HFFc6 (cell line): ENCODE measurements at places on chromosomes 5 and 9. TPM values are rescaled to one million over a fixed set of nuclear protein-coding genes. Genes with fewer than 3 reads are reported as not detected.

DROSHA gene
- 66.4 and 76.4 TPM in 2 replicates for total RNA-seq

AK8 gene
- 0.07 to 0.22 TPM in 2 of 3 replicates, not detected in the other for total RNA-seq

PTGER4 gene
- 1.6 to 3.8 TPM (median 2.1 TPM) in 3 replicates for total RNA-seq

DNA sequence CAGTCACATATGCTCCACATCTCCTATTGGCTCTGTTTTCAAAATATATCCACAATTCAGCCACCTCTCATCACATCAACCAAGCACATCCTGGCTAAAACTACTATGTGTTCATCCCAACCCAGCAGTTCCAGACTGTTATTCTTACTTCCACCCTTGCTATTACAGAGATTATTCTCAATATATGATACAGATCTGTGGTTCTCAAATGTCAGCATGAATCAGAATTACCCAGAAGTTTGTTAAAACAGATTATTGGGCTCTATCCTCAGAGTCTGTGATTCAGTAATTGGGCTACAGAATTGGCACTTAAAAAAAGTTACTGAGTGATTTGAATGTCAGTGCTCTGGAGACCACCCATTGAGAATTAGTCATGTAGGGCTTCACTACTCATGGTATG, 78.8 kb upstream of the IZUMO3 start:
- H3K4me1 ChIP-seq = no peaks in the 10 kb centered on the region
- no peaks in the 10 kb centered on the region for H3K27me3 ChIP-seq
- no peaks in the 10 kb centered on the region; the same call in 1 of the 2 replicates for H3K36me3 ChIP-seq
- no peak for DNase-seq
- no peak overlapping the region for H3K4me3 ChIP-seq
- no peak overlapping the region for H3K27ac ChIP-seq

DNA sequence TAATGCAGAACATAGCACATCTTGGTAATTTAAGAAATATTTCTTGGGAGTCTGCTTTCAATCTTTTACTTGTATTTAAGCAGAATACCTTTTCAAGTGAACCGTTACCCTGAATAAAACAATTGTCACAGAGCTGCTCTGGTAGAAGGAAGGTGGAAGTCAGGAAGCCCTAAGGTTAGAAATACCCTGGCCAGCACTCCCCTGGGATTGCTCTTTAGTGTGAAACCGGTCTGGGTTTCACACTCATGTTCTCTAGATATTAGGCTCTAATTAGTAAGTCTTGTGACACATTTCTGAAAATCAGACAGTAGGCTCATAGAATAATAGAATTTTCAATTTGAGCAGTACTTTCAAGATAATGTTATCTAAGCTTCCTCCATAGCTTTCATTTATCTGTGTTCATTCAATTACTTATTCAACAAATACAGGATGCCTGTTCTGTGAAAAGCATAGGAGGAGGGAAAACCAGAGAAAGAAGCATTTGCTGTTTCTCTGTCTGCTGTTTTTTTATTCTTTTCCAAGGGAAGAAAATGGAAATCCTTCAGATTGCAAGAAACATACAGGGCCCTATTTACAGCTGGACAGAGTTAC, 825.5 kb downstream of the TLR4 start:
- no peaks in the 10 kb centered on the region for H3K27me3 ChIP-seq
- H3K27ac ChIP-seq = no peak overlapping the region
- no peak for DNase-seq
- no peaks in the 10 kb centered on the region for H3K36me3 ChIP-seq
- peaks cover 20% of the 10 kb centered on the region for H3K4me1 ChIP-seq

SPATA31A3 gene
- total RNA-seq = not detected in 3 replicates

DNA sequence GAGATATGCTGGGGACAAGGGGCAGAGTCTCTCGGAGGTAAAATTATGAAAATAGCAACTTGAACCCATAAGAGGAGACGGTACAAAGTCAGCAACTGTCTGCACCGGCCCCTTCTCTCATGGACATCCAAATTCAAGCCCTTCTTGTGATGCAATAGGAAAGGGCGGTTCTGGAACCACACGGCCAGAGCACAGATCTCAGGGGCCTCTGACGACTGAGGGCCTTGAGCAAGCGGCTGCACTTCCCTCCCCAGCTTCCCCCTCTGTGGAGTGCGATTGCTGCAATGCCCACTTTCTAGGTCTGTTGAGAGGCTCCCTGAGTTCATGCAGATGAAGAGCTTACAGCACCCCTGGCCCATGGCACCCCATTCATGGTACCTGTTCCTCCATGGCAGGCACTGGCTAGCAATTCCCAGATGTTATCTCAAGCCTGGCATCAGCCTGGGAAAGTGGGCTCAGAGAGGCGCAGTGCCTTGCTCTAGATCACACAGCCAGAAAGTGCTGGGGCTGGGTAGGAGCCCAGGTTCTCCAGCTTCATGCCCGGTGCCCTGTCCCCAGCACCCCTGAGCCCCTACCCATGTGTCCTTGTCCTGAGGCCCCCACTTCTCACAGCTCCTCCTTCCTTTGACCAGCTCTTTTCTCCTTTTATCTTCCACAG, 17.7 kb upstream of the CPLX2 start:
- no peaks in the 10 kb centered on the region for H3K36me3 ChIP-seq
- no peak overlapping the region for H3K27ac ChIP-seq
- DNase-seq = no peak
- no peak overlapping the region for H3K4me3 ChIP-seq
- peaks cover 42% of the 10 kb centered on the region for H3K27me3 ChIP-seq

GRCh38 chr5:129747572-129748407, at the start of gene MINAR2:
TSS of gene MINAR2 (plus strand) at chr5:129748094. CDS start at chr5:129748191, 97 bp downstream.
- no peaks in the 10 kb centered on the region for H3K4me1 ChIP-seq
- H3K4me3 ChIP-seq = no peak within 1 kb of the TSS
- no peak for DNase-seq
- peaks cover 2% of the 10 kb centered on the region; the same call in 1 of the 2 replicates for H3K27me3 ChIP-seq
- no peak within 1 kb of the TSS for H3K27ac ChIP-seq
- H3K36me3 ChIP-seq = no peaks in the 10 kb centered on the region

DNA sequence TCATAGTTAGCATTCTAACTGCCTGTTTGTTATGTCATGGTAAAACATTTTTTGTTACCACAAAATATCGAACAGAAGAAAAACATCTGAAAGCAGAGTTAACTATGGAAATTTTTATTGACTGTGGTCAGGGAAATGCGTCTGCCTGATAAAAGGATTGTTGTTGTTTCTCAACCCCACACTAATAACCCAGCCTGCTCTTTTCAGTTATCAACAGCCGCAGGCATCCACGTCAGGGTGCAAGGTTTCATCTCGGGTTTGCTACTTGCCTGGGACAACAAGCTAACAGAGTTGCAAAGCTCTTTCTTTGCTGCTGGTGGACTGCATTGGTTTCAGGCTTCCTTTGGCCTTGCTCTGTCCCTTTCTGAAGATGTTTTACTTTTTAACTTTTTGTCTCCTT, 969.2 kb downstream of the CDH18 start:
- no peak overlapping the region for H3K27ac ChIP-seq
- H3K36me3 ChIP-seq = no peaks in the 10 kb centered on the region
- no peaks in the 10 kb centered on the region for H3K4me1 ChIP-seq
- no peaks in the 10 kb centered on the region for H3K27me3 ChIP-seq
- no peak for DNase-seq

DNA sequence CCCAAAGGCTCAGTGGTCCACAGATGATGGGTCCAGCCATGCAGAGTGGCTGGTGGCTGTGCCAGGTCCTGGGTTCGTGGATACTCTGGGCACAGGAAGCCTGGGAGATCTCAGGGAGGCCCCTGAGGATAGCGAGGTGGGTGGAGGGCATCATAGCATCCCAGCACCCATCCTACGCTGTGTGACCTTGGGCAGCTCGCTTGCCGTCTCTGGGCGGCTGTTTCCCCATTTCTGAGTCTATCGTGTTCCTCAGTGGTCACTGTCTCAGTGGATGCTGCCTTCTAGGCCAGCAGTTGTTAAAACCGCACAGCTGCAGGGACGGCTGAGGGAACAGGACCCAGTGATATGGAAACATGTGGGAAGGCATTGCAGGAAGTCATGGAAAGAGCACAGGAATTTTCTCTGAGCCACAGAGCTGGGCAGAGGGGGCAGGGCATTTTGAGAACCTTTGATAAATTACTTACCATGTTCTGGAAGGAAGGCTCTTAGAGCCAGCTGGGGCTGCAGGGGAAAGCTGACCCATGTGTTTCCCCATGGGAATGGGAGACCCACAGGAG, 86.4 kb upstream of the COL5A1 start:
- no peak for DNase-seq
- peaks cover 5% of the 10 kb centered on the region for H3K36me3 ChIP-seq
- H3K27ac ChIP-seq = no peak overlapping the region
- H3K27me3 ChIP-seq = peaks cover 7% of the 10 kb centered on the region
- H3K4me3 ChIP-seq = no peak overlapping the region

GRCh38 chr9:113738496-113738892, 137.6 kb upstream of the ZNF618 start:
- peaks cover 35% of the 10 kb centered on the region for H3K27me3 ChIP-seq
- H3K4me1 ChIP-seq = peaks cover 14% of the 10 kb centered on the region
- no peak overlapping the region for H3K27ac ChIP-seq
- peaks cover 5% of the 10 kb centered on the region; the same call in 1 of the 2 replicates for H3K36me3 ChIP-seq

DNA sequence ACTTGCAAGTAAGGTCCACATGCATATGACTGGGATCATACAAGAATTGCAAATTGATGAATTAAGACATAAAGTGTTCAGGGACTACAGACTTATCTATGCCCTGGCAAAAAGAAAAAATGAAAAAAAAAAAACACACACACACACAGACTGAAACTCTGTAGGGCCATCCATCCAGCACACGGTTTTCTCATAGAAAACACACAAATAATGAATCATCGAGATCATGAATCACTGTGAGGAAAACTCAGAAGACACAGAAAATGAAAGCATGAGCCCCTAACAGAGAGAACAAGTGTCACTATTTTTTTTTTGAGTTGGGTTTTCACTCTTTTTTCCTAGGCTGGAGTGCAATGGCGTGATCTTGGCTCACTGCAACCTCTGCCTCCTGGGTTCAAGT, 185.2 kb downstream of the IRX2 start:
- peaks cover 1% of the 10 kb centered on the region; the same call in 1 of the 2 replicates for H3K27me3 ChIP-seq
- H3K27ac ChIP-seq = no peak overlapping the region
- no peaks in the 10 kb centered on the region for H3K4me1 ChIP-seq
- DNase-seq = no peak
- H3K36me3 ChIP-seq = peaks cover 17% of the 10 kb centered on the region

DNA sequence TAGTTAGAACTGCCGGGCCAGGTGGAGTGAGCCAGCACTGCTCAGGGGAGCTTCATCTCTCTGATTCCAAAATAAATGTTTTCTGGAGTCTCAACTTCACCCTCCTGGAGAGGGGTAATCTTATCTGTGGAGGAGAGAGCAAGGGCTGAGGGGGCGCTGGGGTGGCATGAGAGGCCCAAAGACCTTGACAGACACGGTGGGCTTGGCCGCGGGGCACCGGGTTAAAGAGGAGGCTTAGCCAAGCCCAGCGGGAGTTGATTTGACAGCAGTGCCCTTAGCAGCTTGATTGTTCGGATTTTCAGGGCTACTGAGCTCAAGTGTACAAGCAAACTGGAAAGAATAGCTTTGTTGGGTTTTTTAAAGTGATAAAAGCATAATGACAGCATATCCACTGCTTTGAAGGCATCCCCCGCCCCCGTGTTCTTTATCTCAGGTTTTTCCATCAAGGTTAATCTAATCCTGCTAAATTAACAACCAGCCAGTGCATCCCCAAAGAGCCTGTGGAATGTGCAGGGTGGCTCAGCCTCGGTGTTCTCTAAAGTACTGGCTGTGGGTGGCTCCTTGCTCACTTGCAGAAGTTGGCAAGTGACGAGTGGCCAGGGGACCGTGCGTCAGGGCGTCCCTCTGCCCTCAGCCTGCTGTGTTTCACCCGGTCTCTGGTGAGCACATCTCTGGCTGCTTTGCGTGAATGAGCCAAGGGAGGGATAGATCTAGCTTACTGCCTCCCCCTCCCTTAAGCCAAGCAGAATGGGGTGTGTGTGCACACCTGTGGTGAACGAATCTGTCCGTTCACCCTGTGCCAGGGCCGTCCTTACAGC, 5.5 kb downstream of the QRFP start:
- no peak overlapping the region for H3K27ac ChIP-seq
- H3K4me3 ChIP-seq = no peak overlapping the region
- H3K4me1 ChIP-seq = no peaks in the 10 kb centered on the region; the same call in 1 of the 2 replicates
- H3K36me3 ChIP-seq = peaks cover 8% of the 10 kb centered on the region; the same call in 1 of the 2 replicates

GRCh38 chr5:125343015-125343414, 596.6 kb upstream of the ZNF608 start:
- H3K4me3 ChIP-seq = no peak overlapping the region
- no peak overlapping the region for H3K27ac ChIP-seq
- H3K27me3 ChIP-seq = peaks cover 3% of the 10 kb centered on the region; the same call in 1 of the 2 replicates
- H3K36me3 ChIP-seq = no peaks in the 10 kb centered on the region

FIBCD1 gene
- total RNA-seq = 1.5 and 7.6 TPM in 2 replicates

GRCh38 chr9:110192531-110193261, 15.3 kb downstream of the C9orf152 start:
- peaks cover 20% of the 10 kb centered on the region for H3K4me1 ChIP-seq
- H3K27me3 ChIP-seq = no peaks in the 10 kb centered on the region; the same call in 1 of the 2 replicates
- DNase-seq = peak; percentile 44
- no peaks in the 10 kb centered on the region for H3K36me3 ChIP-seq
- H3K4me3 ChIP-seq = peak overlapping the region; percentile 68
- H3K27ac ChIP-seq = peak overlapping the region; percentile 74

NMRK1 gene
- total RNA-seq = 18.9 and 21.7 TPM in 2 replicates

GRCh38 chr5:165188556-165189175, 1683.2 kb downstream of the MAT2B start:
- H3K4me1 ChIP-seq = no peaks in the 10 kb centered on the region
- DNase-seq = no peak
- H3K36me3 ChIP-seq = 0 out of 2 replicates have a peak, but pooled peaks cover 4% of the 10 kb centered on the region
- no peak overlapping the region for H3K27ac ChIP-seq

DNA sequence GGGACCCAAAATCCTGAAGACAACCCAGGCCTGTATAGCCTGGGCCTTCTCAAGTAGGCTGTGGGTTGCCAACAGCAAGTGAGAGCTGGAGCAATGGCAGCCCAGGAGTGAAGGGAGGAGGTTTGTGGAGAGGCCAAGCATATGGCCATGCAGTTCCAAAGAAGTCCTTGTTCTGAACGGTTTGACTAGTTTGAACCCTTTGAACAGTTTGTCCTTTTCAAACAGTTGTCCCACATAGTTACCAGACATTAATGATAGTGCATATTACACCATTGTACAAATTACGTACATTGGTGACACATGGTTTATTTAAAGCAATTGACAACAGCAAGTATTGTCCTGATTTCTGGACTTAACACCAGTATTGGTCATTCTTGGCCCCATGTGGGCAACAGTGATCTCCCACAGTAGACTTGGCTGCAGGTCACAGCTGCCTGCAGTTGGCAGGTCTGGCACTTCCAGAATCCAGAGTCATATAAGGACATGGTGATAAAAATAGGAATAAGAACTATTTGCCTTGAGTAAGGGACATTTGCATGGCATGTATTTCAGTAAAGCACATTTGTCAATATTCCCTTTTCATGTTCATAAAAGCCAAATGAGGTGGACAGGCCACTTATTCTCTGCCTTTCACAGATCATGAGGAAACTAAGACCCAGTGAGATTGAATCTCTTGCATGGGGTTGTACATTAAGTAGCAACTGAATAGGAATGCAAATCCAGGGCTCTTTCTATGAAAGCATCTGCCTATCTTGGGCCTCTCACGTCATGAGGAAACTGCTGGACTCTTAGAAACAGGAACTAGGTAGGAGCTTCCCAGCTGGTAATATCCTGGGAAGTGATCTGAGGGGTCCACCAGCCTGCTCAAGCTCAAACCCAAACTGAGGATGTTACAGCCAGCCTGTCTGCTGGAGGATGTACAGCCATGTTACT, 30.3 kb downstream of the SLC25A48 start:
- no peak overlapping the region for H3K27ac ChIP-seq
- no peaks in the 10 kb centered on the region for H3K36me3 ChIP-seq

- H3K27me3 ChIP-seq = no peaks in the 10 kb centered on the region
- no peaks in the 10 kb centered on the region for H3K36me3 ChIP-seq
- H3K4me3 ChIP-seq = no peak overlapping the region
- H3K4me1 ChIP-seq = no peaks in the 10 kb centered on the region
Observed at GRCh38 chr5:100708645-100709171, 173.5 kb downstream of the FAM174A start.

- H3K4me1 ChIP-seq = peaks cover 6% of the 10 kb centered on the region
- peaks cover 53% of the 10 kb centered on the region for H3K36me3 ChIP-seq
- H3K27ac ChIP-seq = no peak overlapping the region
- DNase-seq = no peak
- no peak overlapping the region for H3K4me3 ChIP-seq
Observed at GRCh38 chr5:7910738-7911428, 41.9 kb downstream of the MTRR start.
